D721Med (cell line): ENCODE measurements at places on chromosomes 1 and 21.

- no peak for DNase-seq
Measured at GRCh38 chr1:26583646-26584485, 54.3 kb downstream of the RPS6KA1 start.

GRCh38 chr1:19799230-19800075 is at the start of gene TMCO4:
Gene TMCO4 (minus strand): TSS chr1:19799916. CDS start chr1:19780758, 19,158 bp downstream.
- no peak for DNase-seq

GRCh38 chr1:217027403-217028080 is 304.3 kb upstream of the ESRRG start:
- DNase-seq: no peak

- DNase-seq: no peak
Measured at GRCh38 chr1:234728740-234729139, 118.8 kb upstream of the IRF2BP2 start.

DNA sequence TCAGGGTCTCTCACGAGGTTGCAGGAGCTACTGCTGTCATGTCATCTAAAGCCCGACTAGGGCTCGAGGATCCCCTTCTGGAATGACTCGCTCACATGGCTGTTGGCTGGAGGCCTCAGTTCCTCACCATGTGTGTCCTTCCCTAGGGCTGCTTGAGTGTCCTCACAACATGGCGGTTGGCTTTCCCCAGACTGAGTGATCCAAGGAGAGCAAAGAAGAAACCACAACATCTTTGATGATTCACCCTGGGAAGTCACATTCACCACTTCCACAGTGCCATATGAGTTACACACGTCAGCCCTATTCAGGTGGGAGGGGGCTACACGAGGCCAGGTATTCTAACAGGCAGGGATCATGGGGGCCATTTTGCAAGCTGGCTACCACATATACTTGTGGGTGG is 64.9 kb downstream of the FHAD1 start:
- DNase-seq: no peak

GRCh38 chr1:203858055-203858454 is 3.3 kb upstream of the SNRPE start:
- no peak for DNase-seq

- DNase-seq: no peak
Measured at GRCh38 chr1:58722967-58723366, 23.1 kb upstream of the MYSM1 start.

DNA sequence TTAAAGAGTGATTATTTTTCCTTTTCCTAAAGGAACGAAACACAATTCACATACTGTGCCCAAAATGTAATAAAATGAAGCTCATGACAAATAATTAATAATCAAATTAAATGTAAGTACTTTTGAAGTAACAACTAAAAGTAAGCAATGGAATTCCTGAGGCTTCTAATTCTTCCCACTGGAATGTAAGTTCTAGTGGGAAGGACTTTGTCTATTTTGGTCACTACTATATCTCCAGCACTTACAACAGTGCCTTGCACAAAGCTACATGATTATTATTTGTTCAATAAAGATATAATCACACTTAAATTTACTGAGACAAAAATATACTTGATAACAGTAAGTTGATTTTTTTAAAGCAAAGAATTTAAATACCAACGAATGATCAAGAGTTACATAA is 128.8 kb downstream of the COQ8A start:
- DNase-seq: no peak

DNA sequence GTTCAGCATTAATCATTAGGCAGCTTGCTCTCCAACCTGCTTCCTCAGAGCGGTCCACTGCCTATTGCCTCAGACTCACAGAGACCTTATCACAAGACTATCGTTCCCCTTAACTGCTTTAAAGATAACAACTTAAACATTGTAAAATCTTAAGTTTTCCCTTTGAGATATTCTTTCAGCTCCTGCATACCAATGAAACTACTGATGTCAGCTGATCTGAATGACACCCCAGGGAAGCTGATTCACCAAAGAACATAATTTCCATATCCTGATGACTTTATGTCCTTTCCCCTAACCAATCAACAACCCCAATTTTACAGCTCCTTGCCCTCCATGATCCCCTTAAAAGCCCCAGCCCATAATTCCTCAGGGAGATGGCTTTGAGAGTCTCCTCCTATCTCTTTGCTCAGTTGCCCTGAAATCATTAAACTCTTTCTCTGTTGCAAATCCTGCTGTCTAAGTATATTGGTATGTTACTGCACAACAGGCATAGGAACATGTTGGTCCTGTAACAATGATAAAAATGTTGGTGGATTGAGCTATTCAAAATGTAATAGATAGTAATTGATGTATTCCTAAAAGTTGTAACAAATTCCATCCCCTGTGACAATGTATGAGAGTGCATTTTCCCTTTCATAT is 621.4 kb upstream of the RGS18 start:
- no peak for DNase-seq

DNA sequence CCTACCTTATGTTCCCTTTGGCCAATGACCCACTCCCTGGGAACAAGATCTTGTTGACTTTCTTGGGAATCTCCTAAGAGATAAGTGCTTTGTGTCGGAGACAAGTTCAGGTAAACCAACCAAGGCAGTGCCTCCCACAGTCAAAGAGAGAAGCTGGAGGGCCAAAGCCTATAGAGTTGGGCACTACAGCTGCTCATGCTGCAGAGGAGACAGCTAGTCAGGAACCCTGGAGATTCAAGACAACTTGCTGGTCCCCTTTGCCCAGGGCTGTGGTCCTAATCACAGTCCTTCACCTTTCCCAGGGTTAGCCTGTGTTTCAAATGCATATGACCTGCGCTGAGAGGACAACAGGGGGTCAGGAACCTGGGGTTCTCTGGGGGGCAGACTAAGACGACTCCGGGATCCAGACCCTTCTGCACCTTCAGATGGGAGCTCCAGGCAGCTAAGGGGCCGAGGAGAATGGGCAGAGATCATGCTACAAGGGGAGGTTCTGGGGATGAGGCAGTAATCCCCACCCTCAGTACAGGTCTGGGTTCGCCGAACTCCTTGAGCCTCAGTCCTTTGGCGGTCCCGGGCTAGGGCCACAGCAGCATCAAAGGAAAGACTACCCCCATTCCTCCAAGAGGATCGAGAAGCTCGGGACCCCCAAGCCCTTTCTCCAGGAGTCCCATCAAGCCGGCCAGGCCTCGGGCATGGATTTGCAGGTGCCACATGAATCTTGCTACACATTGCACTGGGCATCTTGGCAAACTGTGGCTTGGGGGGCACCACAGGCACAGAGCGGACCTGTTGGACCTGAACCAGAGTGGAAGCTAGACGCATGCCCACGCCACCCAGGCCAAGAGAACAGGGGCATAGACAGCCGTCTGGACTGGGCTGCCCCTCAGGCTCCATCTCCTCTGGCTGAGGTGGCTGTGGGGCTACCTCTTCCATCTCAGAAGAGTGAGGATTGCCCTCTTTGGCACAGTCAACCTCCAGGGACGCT is 2.0 kb upstream of the USF1 start:
- DNase-seq: no peak

GRCh38 chr1:152035539-152036266 is 1.1 kb downstream of the S100A11 start:
- no peak for DNase-seq

- DNase-seq: no peak
Measured at GRCh38 chr1:180849031-180849775, 63.5 kb upstream of the KIAA1614 start.

DNA sequence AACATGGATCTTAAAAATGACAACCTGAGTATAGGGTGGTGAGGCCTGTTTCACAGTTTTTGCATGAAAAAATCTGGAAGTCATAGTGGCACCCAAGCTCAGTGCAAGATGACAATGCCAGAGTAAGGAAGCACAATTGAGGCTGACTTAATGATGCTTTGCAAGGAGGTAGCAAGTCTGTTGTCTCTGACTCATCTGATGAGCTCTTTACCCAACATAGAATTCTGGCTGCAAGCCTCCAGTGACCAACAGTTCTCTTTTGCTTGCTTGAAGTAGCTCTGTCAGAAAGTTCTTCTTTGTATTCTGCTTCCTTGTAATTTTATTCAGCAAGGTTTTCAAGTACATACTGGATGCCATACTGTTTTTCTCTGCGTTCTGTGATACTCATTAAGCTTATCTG is 117.1 kb downstream of the FOXD2 start:
- no peak for DNase-seq

DNA sequence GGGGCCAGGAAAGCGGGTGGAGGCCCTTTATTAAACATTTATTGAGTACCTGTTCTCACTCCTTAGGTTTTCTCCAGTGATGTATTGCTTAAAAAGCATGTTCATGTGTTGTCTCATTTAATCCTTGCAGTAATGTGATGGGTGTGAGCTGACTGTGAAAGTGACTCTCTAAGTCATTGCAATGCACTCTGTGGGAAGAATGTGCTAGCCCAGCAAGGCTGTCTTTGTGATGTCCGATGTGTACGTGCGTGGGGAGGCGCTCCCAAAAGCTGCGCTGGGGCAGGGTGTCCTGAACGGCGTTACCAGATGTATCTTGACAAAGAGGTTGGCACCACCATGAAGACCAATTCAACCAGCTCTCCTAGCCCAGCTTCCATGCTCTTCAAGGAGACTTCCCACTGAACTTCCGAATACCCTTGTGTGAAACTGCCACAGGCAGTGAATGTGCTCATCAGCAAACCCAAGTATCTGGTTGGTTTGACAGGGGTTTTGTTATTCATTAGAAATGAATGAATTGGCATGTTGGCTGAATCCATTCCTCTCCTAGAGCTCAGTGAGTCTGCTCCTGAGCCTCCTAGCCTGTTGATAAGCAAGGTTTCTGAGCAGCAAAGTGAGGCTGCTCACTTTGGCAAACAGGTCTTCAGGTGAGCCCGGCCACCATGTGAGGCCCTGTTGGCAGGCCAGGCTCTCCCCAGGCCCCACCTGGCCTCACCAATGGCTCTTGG is 28.0 kb downstream of the NUAK2 start:
- DNase-seq: no peak

DNA sequence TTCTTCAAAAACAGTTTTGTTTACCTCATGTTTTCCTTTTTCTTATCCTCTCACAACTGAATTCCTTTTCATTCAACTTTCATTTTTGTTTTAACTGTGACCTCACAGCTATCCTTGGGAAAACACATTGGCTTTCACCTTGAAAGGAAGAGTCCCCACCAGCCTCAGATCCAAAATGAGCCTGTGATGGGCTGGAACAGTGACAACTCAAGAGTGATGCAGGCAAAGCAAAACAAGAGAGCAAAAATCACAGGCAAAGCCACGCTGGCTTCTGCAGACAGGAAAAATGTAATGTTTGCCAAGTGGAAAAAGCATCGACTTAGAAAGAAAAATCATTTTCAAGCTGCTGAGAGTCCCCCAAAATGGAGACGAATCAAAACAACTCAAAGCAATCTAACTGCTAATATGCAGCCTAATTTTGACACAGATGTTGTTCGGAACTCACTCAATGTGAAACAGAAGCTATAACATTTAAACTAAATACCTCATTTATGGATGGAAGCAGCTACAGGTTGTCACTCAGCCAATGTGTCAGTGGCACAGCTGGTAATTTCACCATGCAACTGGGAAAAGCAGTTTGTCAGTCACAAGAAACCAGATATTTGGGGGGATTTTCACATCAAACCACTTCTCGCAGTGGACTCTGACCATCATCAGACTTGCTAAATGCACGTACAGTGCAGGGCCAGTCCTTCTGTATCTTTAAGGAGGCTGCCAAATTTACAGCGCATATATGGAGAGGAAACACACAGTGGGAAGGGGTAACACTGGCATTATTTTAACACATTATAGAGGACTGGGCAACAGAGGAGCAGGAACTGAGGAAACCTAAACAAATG is 50.7 kb downstream of the ALG14 start:
- DNase-seq: no peak

DNA sequence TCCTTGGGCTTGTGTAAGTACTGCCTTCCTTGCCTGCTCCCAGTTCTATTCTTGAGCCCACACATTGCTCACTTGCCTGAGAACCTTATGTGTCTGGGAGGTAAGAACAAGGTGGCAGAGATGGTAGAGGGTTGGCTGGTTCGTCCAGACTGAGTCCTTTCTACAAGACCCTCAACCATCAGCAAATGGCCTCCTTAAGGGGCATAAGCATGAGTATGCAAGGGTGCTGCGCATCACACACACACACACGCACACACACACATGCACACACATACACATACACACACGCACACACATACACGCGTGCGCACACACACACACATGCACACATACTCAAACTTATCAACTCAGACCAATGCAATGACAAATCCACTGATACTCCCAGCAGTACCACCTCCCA is 56.9 kb downstream of the RHBG start:
- no peak for DNase-seq

- DNase-seq: no peak
Measured at GRCh38 chr1:61052395-61053225, 29.8 kb upstream of the NFIA start.

DNA sequence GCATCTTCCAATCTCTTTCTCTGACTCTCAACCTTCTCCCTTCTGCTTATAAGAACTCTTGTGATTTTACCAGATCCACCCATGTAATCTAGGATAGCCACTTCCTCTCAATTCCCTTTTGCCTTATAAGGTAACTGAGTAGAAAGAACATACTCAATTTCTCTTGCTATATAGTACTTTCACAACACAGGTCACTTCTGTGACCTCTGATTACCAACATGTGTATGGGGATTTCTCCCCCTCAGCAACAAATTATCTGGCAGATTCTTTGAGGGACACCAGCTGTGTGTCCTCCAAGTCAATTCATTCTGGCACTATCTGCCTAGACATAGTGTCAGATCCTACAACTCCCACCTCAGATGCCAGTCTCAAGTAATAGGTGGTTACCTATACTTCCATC is 62.5 kb downstream of the IL23R start:
- no peak for DNase-seq

DNA sequence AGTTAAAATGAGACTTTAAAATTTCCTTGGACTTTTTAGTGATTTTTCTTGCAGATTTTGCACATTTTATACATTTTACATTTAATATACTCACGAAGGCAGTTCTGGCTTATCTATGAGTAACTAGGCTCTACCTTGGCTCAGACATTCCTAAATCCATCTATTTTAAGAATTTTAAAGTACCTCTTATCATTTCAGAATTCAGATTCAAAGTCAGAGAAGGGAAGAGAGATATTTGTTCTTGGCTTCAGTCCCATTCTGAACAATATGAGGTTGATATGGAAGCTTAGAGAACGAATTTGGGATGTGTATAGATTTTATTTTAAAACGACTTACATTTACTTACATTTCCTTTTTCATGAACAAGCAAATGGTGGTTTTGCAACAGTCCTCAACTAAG is 230.2 kb downstream of the LMO4 start:
- no peak for DNase-seq

- DNase-seq: no peak
Measured at GRCh38 chr1:94994805-94995204, 67.9 kb upstream of the CNN3 start.

- no peak for DNase-seq
Measured at GRCh38 chr1:25011275-25011674, 81.2 kb upstream of the RUNX3 start.

GRCh38 chr1:171329251-171329650 is 15.3 kb downstream of the FMO4 start:
- no peak for DNase-seq

- DNase-seq: no peak
Measured at GRCh38 chr1:164765992-164766720, 207.2 kb downstream of the PBX1 start.

DNA sequence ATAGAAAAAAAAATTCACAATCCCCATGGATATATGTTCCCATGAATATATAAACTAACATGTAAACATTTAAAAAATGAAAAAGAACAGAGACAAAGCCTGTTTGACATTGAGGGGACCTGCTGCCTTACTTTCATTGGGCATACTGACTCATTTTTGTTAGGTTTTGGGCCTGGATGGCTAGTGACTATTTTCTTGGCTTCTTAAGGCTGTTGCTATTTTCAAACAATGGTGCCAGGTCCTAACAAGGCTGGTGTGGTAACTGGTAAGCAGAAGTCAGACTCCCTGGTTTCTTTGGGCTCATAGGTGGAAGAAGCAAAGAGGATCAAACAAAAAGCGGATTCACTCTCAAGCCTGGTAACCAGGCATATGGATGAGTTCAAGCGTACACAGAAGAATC is 51.0 kb downstream of the LAMC2 start:
- DNase-seq: no peak
